ENCODE measurements at places on chromosomes 4 and X.
A peak's percentile ranks its signal among the peaks of the same experiment; 100 is the strongest.

GRCh38 chrX:44105228-44105913 is 132.2 kb upstream of the NDP start:
- no peak for DNase-seq

DNA sequence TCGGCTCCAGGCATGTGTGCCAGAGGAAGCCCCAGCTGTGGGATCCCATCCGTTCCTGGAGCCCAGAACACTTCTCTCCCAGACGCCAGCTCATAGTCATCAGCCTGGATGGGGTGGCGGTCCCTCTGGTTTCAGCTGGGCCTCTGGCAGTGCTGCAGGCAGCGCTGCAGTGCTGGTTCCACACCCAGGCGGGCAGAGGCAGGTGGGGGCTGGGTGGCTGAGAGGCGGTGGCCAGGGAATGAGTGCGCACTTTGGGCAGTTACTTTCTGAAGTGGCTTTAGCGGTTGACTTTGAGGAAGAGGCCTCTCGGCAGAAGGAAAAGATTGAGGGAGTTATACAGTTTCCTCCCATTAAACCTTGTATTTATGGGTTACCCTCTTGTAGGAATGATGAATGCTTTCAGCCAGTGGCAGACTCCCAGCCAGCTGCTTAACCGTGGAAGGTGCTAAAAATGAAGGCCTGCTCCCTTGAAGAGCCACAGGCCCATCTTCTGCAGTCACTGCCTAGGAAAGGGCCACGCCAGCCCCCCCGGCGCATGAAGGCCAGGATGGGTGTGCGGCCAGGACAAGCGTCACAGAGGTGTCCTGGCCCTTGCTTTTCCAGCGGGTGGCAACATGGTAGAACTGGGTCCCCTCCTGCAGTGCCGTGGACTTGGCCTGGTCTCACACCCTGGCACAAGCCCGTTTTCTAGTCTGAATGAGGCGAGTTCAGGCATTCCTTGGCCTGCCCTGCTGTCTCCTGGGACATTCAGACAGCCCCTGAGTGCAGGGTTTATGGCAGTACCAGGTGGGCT is 9.9 kb downstream of the TADA2B start:
- peak; percentile 36 for DNase-seq

- DNase-seq, result no peak
These were observed 568 bp downstream of the FHDC1 start for GRCh38 chr4:152936446-152937335.

- no peak for DNase-seq
These were observed 73.1 kb downstream of the GRIA2 start for GRCh38 chr4:157293673-157294072.

DNA sequence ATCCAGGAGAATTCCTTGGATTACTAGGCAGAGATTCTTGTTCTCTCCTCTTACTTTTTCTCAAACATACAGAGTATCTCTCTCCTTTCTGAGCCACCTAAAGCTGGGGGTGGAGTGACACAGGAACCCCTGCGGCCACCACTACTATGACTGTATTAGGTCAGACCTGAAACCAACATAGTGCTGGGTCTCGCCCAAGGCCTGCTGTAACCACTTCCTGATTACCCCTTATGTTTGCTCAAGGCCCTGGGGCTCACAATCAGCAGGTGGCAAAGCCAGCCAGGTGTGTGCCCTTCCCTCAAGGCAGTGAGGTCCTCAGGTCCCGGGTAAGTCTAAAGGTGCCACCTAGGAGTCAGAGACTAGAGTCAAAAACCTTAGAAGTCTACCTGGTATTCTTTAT is 166.4 kb downstream of the PARM1 start:
- DNase-seq, result no peak

DNA sequence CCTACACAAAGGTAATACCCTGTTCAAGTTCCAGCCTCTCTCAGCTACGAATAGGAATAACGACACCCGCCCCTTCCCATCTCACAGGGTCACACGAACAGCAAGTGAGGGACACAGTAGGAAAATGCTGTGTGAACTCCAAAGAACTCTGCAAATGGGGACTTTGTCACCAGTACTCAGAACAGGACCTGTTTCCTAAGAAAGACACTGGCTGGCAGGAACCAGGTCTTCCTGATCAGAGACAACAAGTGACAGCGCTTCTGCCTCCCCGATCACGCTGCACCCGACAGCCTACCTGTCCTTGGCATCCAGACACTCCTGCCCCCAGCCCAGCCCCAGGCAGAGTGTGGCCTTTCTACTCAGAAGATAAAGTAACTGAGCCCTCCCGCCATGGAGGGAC is 14.2 kb downstream of the DCTD start:
- no peak for DNase-seq

GRCh38 chrX:112068430-112068829 is 14.1 kb downstream of the TRPC5 start:
- DNase-seq, result no peak

- no peak for DNase-seq
These were observed 41.7 kb downstream of the ATP11C start for GRCh38 chrX:139890991-139891700.

DNA sequence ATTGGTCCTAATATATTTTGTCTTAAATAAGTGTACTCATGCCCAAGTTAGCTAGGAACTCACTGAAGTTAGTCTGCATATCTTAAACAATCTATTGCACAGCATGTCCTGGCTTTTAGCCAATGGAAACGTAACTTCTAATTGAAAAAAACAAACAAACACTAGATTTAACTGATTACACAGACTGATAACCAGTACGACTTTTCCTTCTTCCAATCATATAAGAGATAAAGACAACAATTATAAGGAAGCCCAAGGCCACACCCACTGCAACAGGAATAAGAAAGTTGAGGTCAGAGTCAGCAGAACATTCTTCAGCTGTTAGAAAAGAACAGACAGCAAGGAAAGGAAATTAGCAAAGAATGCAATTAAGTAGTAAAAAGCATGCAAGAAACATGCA is 40.8 kb downstream of the LAMP2 start:
- DNase-seq, result no peak

DNA sequence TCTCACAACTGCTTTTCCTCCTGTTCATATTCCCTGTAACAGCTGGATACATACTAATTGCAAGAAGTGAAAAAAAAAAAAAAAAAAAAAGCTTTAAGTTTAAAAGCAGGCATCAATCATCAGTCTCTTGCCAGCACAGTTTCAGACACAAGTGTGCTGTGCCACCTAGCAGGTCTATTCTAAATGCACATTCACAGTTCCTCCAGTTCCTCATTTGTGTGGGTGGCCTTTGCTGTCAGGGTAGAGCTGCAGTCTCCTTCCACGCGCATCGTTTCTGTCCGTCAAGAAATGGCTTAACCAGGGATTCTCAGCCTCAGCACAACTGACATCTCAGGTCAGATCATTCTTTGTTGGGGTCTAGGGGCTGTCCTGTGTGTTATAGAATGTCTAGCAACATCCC is 61.6 kb downstream of the SCML1 start:
- DNase-seq, result no peak

DNA sequence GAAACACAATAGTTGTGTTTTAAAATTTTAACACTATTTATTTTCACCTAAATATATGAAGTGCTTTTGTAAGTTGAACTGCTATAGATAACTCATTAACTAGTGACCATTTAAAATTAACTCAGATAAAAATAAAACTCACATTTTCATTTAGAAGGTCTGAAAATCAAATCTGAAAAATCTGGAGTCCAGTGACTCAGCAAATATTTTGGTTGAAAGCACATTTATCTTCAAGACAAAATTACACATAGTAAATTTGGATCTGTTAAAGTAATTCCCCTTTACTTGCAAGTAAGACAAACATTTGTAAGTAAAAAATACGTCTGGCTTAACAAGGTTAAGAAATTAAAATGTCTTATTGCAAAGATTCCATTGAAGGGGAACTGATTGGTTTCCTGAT is 589.1 kb downstream of the TRIML1 start:
- DNase-seq, result no peak

GRCh38 chrX:124215786-124216185 is 116.7 kb upstream of the TEX13D start:
- DNase-seq, result no peak

DNA sequence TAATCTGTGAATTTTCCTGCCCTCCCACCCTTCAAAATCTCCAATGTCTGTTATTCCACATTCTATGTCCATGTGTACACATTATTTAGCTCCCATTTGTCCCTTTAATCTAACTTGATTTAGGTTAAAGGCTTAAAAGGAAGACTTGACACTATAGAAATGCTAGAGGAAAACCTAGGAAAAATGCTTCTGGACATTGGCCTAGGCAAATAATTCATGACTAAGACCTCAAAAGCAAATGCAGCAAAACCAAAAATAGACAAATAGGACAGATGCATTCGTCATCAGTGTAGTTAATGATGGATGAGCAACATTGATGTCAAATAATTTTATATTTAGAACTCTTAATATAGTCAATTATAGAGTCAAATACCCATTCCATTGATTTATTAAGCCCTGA is 36.9 kb downstream of the INTU start:
- no peak for DNase-seq

DNA sequence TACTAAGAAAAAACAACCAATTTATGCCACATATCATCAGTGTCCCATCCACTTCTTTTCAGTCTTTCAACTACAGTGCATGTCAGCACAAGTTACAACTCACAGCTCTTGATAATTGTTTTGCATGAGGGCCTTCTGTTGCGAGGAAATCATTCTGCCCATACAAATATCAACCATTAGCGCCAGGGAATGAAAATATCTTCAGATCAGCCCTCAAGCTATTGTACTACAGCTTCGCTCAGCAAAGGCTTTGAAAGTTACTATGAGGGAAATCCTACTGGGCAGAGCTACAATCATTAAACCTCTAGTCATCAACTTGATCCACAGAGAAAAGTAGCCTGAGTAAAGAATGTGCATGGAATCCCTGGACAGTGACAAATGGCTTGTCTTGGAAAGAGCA is 1023.6 kb upstream of the HS3ST1 start:
- DNase-seq, result no peak

DNA sequence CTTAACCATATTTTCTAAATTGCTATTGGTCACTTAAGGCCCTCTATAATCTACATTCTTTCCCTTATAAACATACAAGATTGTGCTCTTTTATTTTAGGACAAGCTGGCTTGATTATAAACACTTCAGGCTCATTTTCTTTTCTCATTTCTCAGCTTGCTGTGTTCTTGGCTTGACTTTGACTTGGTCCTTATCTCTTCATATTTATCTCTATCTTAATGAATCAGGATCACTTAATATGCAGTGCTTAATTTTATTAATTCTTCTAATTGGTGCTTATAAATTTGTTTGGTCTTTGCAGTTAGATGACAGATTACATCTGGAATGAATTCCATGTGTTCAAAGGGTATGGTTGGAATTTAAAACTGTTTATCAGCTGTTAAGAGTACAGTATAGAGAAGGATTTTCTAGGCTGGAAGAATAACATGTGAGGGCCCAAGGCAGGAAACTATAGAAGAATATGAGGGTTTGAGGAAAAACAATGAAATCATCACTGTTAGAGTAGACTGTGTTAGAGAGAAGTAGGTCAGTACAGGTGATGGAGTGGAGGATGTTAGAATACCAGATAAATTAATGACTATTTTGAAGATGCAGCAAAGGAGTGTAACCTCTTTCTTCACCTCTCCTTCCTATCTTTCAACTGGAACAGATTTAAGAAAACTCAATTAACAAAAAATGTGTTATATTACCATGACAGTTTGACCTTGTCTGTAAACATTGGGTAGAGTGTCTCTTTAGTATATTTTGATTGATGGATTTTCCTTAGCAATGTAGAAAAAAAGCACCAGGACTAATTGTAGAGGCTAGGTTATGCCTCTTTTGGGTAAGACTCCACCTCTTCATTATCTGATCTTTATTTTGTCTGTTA is 169.6 kb downstream of the RAPGEF2 start:
- DNase-seq, result peak; percentile 73

DNA sequence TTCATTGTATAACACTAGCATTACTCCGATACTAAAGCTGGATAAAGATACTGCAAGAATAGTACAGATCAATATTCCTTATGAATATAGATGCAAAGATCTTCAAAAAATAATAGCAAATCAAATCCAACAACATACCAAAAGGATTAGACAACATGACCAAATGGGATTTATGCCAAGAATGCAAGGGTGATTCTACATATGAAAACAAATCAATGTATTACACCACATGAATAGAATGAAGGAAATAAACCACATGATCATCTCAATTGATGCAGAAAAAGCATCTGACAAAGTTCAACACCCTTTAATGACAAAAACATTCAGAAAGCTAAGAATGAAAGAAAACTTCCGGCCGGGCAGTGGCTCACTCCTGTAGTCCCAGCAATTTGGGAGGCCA is 42.8 kb downstream of the CUL4B start:
- DNase-seq, result no peak

DNA sequence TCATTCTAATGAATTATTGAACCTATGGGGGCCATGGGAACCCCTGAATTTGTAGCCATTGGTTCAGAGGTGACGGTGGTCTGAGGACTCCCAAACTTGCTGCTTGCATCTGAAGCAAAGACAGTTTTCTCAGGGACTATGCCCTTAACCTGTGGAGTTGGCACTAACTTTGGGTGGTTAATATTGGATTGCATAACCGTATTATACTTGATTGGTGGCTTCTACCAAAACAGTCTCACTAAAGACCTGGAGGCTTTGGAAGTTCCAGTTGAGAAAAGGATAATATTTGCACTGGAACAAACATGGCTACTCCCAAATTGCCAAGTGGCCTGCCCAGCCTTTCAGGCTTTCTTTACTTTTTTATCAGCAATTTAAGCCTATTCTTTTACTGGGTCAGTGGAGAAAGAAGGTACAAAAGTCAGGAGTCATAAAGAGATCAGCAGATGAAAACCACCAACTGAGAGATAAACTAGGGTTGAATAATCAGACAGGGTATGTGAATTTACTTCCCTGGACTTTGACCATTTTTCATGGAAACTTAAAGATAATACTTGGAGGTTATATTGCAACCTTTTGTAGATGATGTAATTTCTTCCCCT is 7.9 kb upstream of the KLHL8 start:
- DNase-seq, result no peak

DNA sequence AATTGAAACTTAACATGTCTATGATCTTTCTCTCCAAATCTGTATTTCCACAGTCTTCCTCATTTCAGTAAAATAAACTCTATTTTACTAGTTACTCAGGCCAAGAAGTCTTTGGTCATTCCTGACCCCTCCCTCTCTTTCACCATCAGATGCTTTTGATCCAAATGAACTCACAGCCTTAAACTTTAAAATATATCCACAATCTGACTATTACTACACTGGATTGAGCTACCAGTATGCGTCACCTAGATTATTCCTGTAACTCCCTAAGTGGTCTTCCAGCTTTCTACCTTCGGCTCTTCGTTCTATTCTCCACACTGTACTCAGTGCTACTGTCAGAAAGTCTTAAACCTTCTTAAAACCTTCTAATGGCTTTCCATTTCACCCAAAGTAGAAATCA is 195.1 kb downstream of the FBXW7 start:
- no peak for DNase-seq

All from right lung (tissue), 10 donors.